Activated CD4-positive, alpha-beta T cell treated with anti-CD3 and anti-CD28 coated beads for 4 hours (primary cell): ENCODE measurements at places on chromosomes 2 and 18.
A peak's percentile ranks its signal among the peaks of the same experiment; 100 is the strongest.

DNA sequence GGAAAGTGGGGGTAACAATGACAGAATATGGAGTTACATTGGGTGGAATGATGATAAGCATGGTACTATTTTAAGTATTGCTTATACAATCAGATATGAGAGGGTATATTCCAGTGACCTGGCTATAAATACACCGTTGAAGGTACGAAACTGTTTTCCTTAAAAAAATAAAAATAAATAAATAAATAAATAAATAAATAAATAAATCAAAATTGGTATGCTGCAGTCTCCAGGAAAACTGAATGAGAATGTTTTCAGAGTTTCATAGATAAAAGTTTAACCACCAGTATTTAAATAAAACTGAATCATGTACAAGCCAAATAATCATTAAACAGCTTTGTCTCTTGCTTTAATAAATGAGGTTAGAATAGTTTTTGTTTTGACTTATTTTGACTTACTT, 71.4 kb downstream of the METTL8 start:
- no peak for DNase-seq

GRCh38 chr2:42049221-42050009, 1.6 kb downstream of the PKDCC start:
- DNase-seq, result no peak

GRCh38 chr2:202149155-202149762, 76.2 kb downstream of the KIAA2012 start:
- DNase-seq, result no peak

- no peak for DNase-seq
Measured at GRCh38 chr2:98769114-98769476, 38.2 kb upstream of the MGAT4A start.

- no peak for DNase-seq
Measured at GRCh38 chr18:3452750-3453539, 3.0 kb downstream of the TGIF1 start.

GRCh38 chr18:48546396-48546795, 7.6 kb downstream of the CTIF start:
- DNase-seq, result no peak

DNA sequence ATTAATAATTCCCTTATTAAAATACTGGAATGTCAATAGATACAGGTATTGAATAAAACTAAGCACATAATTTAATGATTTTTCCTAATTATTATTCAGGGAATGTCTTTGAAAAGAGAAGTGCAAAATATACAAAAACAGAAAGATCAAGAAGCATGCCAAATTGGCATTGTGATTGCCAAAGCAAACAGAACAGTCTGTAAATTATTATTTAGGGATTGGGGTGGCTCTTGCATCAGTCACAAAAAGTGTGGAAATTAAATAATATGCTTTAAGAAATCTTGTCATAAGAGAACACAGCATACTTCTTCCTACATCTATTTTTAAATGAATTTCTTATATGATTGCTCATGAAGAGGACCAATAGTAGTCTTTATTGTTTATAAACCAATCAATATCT, 1211.9 kb downstream of the DPP10 start:
- DNase-seq, result no peak

- DNase-seq, result no peak
Measured at GRCh38 chr2:108835040-108835439, 48.5 kb downstream of the CCDC138 start.

GRCh38 chr2:236968101-236968879, 117.4 kb upstream of the COPS8 start:
- no peak for DNase-seq

GRCh38 chr2:188443207-188443606, 151.5 kb downstream of the GULP1 start:
- DNase-seq, result no peak

GRCh38 chr2:142724186-142724585, 153.3 kb upstream of the KYNU start:
- DNase-seq, result no peak

DNA sequence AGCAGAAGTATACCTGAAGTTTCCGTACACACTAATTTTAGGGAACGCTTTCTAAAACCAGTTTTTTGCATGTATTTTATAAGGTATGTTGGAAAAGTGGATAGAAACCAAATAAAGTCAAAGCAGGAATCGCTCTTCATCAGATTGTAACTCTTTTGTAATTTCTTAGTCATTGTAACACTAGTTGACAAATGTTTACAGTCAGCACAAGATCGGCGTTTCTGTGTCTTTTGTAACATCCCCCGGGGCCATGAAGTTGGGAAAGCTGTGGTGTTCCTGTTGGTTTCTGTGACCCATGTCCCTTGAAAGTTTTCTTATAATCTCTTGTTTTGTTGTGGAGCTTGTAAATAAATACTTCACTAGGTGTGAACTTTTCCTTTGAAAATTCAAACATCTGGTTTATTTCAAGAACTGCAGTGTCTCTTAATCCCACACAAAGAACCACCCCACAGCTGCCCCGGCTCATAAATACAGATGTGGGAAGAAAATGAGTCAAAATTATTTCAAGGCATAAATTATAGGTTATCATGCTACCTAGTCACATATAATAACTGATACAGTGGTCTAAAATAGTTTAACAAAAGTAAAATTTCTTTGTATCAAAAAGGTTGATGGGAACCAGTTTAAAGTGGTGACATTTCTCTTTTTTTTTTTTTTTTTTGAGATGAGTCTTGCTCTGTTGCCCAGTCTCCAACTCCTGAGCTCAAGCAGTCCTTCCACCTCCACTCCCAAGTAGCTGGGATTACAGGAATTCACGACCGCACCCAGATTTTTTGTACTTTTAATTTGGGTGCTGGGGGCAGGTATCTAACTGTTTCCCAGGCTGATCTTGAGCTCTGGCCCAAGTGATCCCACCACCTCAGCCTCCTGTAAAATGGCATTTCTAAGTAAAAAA, 751 bp upstream of the NMI start:
- peak; percentile 18 for DNase-seq

DNA sequence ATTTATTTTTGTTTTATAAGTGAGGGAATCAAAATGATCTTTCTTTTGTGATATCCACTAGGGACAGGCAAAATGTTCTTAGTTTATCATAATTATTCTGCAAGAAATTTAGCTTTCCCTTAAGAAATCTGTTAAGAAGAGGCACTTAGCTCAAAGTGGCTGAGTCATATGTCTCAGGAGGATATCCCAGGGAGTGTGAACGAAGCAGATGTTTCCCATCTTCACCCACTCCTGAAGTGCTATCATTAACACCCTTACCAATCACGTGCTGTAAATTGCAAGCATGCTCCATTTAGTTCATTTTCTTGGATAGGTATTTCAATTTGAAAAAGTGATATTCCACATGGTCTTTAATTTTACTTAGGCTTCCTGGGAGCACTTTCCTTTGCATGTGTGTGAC, 774.3 kb upstream of the TMEFF2 start:
- DNase-seq, result no peak

GRCh38 chr18:24060644-24061043, 46.1 kb downstream of the TTC39C start:
- no peak for DNase-seq

- peak; percentile 47 for DNase-seq
Measured at GRCh38 chr2:46461011-46461674, 18.2 kb upstream of the TMEM247 start.

DNA sequence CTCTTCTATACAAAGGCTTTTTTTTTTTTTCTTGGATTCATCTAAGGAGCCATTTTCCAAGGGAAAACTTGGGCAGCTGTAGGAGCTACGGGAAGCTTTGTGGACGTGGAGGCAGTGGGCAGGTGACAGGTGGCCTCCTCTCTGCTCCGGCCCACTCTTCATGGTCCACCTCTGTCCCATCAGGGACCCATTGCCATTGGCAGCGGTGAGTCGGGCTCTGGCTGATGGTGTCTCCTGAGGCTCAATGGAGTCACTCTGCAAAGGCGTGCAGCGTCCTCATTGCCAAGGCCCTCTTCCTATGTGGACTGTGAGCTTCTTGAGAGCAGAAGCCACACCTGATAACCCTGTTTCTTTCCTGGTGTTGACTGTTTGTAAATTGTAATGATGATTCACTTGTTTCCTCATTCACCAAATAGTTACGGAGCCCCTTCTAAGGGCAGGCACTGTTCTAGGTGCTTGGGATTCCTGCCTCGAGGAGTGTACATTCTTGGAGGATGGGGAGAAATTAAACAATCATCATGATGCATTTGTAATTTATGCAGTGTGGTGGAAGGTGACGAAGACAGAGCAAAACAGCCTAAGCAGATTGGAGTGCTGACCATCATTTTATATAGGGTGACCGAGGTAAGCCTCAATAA, 240.3 kb upstream of the HS6ST1 start:
- no peak for DNase-seq

GRCh38 chr2:16725549-16725948, 59.9 kb upstream of the CYRIA start:
- no peak for DNase-seq

DNA sequence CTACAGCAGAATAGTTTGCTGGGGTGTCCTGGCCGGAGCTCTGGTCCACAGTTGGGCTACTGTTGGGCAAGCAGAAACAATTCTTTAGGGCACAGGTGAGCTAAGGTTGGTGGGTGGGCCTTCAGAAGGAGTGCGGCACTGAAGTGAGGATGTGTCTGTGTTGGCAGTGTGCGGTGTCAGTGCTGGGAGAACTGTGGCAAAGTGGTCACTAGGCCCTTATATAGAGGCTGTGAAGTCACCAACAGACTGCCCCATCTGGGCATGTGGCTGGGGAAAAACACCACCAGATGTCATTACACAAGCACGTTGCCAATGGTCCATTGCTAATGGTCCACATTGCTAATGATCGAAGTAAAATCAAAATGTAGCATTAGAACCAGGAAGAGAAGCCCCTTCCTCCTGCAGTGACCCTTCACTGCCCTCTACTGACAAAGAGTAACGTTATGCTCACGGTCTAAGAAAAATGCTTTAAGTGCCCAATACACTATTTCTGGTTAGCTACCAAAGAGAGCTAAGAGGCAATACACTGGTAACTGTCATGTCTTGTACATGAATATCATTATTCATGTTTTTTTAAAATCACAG, 21.3 kb downstream of the SCN1A start:
- DNase-seq, result no peak

DNA sequence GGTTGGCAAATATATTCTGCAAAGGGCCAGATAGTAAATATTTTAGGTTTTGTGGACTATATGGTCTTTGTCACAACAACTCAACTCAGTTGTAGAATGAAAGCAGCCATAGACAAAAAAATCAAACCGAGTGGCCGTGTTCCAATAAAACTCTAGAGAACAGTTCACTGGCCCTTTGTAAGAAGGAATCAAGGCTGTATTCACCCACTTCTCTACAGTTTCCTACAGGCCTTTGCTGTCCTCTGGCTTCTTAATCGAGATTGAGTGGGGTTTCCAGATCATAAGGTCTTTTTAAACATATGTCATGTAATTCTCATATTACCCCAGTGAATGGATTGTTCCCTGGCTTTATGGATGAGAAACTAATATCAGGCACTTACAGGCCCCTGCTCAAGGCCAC, 448.9 kb upstream of the ETAA1 start:
- no peak for DNase-seq

GRCh38 chr2:59786684-59787083, 766.8 kb downstream of the BCL11A start:
- no peak for DNase-seq

GRCh38 chr18:43866696-43867095, 589.4 kb upstream of the SYT4 start:
- no peak for DNase-seq

DNA sequence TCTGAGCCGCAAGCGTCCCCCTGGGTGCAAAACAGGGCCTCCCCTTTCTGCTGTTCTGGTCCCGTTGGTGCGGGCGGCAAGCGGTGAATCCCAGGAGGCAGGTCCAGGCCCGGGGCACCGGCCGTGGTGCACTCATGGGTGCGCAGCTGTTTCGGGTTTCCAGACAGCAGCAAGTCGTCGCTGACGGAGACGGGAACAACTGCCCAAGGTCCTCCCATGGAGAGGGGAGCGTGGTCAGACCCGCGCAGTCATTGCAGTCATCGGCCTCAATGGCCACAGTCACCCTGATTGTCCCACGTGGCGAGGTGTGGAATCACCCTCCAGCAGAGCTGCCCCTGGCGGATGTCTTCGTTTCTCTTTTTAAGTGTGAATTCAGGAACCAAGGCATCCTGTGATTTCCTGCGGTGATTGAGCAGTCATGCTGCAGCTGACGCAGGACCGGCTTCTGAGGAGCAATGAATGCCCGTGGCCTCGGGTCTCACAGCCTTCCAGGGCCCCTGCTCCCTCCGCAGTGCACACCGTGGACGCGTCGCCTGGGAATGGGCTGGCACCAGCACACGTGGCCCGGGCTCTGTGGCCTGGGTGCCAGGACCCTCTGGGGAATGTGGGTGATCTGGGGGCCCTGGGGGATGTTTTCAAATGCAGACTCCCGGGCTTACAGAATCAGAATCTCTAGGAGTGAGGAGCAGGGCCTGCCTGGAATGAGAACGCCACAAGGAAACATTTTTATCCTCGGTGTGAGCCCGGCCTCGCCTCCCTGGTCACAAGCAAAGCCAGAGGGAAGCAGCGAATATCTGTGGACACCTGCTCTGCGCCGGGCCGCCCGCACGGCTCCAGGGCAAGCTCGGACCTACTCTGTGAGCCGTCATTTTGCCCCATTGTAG, 244.2 kb upstream of the SALL3 start:
- DNase-seq, result no peak

DNA sequence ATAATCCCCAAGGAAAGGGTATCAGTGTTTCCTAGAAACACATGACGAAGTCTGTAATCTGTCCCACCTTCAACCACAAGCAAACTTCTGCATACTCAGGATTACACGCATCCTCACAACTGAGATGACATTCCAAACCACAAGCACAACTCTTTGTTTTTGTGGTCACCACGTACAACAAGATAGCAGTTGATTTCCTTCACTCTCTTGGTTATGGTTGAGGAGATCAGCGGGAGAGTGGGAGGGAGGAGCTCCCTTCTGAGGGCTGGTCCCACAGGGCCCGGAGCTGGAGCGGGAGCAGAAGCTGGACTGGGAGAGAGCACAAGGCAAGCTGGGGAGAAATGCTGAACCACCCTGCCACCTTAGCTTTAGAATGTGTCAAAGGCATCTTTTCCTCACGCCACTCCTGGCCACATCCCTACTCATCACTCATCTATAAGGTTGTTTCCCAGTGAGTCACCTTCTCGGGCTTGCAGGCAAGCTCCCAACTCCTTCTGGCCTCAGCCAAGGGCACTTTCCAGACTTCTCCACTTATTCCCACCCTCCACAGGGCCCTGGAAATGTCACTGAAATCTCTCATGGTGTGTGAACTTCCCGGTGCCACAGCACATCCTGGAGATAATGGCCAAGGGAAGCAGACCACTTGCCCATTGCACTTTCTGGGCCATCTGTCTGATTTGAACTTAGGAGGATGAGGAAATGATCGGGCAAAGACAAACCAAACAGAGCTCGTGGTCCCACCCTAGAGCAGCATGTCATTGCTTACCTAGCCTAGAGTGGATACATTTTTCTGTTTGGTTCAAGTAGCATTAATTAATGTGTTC, 98.9 kb upstream of the LGALSL start:
- no peak for DNase-seq
